ENCODE measurements at places on chromosomes 5 and 9. TPM values are rescaled to one million over a fixed set of nuclear protein-coding genes. Genes with fewer than 3 reads are reported as not detected.

PTGES gene
- 84.5 TPM for total RNA-seq

LHX2 gene
- total RNA-seq = not detected

BRD3 gene
- 10.4 TPM for total RNA-seq

SMIM32 gene
- not detected for total RNA-seq

SPINK6 gene
- not detected for total RNA-seq

HTR4 gene
- total RNA-seq = not detected

UNC13B gene
- total RNA-seq = 43.8 TPM

PLPP1 gene
- 326 TPM for total RNA-seq

RMRP gene
- total RNA-seq = 6,137 TPM

TSSK1B gene
- 0.15 TPM for total RNA-seq

DMRT3 gene
- total RNA-seq = not detected

UBQLN1 gene
- total RNA-seq = 110 TPM

IRX2 gene
- 2.0 TPM for total RNA-seq

PIP5KL1 gene
- 3.3 TPM for total RNA-seq

RPP25L gene
- total RNA-seq = 26.6 TPM

MAMDC4 gene
- 1.3 TPM for total RNA-seq

SPINK7 gene
- total RNA-seq = not detected

GMCL2 gene
- total RNA-seq = not detected

PCDHGA7 gene
- total RNA-seq = 8.4 TPM

ADAMTSL1 gene
- total RNA-seq = 93.5 TPM

CIZ1 gene
- 35.6 TPM for total RNA-seq

Data from smooth muscle cell of trachea (primary cell).